Thymus (tissue), 14 donors: ENCODE measurements at places on chromosomes 5 and 9.

DNA sequence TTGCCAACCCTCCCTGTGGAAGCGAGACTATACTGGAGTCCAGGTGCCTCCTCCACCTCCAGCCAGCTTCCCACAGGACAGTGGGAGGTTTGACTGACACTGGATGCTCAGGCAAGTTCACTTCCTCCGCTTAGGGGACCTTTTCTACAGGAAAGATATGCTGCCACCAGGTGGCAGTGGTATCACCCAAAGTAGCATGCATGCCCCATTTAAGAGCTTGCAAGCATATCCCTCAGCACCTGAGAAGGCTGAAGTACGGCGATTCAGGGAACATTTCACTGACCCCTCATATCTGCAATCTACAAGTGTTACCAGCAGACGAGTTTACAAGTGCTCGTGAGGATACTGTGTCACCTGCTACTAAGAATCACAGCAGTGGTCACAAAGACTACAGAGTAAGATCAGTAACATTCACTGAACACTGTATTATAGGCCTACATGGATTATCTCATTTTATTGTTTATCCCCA lies 75.5 kb downstream of the KLHL3 start:
- peak; percentile 88 for DNase-seq

GRCh38 chr5:132370181-132370970 lies 866 bp downstream of the SLC22A5 start:
- no peak for DNase-seq

GRCh38 chr5:142109331-142110045 lies 909 bp downstream of the NDFIP1 start:
- DNase-seq = no peak

DNA sequence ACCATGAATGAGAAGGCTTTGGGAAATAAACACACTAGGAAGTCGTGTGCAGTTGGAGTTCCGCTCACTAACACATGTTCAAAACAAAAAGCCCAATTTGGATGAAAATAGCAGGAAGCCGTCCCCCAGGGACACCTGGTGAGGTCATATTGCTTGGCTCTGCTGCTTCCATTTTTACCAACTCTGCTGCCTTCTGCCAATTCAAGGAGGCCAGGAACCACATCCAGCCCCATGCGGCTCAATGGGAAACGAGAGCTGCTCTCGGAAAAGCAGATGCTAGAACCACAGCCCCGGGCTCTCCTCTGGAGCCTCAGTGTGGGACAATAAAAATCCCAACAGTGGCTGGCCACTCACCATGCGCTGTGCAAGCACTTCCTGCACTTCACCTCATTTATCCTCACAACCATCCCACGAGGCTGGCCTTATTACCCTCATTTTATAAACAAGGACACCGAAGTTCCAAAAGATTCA lies 13.4 kb downstream of the ADAM19 start:
- no peak for DNase-seq

- DNase-seq = no peak
These were observed 76.8 kb upstream of the PCSK1 start for GRCh38 chr5:96509721-96510350.

- no peak for DNase-seq
These were observed 201.0 kb downstream of the IRX2 start for GRCh38 chr5:2550509-2550908.

GRCh38 chr5:140131967-140132409 lies 6.3 kb downstream of the IGIP start:
- DNase-seq = no peak

DNA sequence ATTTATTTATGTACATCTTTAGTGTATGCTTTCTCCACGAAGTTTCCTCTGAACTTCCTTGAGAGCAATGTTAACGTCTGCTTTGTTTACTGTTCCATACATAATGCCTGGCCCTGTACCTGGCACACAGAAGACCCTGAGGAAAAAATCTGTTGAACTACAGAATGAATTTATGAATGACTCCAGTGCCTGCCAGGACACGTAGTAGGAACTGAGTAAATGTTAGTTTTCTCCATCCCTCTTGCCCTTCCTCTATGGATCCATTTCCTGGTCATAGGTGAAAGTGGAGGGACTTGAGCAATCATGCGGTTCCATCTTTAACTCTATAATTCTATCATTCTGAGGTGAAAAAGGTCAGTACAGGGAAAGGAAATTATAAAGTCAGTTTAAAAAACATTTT lies 117.7 kb downstream of the MAPKAP1 start:
- DNase-seq = no peak
